ENCODE measurements at places on chromosomes 4 and X.
A peak's percentile ranks its signal among the peaks of the same experiment; 100 is the strongest.

DNA sequence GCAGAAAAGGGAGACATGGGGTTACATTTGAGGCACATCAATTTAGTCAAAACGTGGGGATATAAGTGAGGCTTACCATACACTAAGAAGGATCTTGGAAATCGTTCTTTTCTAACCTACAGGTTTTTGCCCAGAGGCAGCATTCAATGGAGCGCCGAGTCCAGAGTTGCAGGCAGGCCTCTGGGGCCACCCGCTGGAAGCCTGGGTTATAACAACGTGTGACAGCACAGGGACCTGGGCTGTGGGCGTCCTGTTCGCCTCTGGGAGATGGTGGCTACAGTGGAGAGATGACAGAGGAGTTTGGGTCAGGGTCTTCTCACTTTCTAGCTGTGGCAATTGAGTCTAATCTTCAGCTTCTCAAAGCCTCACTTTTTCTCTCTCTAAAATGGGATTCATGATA lies 53.9 kb downstream of the ENPP6 start:
- DNase-seq, result peak; percentile 4

DNA sequence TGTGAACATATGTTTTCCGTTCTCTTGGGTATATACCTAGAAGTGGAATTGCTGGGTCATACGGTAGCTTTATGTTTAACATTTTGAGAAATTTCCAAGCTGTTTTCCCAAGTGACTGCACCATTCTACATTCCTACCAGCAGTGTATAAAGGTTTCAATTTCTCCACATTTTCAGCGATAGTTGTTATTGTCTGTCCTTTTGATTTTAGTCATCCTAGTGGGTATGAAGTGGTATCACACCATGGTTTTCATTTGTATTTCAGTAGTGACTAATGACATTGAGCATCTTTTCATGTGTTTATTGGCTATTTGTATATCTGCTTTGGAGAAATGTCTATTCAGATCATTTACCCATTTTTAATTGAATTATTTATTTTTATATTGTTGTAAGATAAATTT lies 2.4 kb downstream of the PPEF1 start:
- DNase-seq, result no peak

DNA sequence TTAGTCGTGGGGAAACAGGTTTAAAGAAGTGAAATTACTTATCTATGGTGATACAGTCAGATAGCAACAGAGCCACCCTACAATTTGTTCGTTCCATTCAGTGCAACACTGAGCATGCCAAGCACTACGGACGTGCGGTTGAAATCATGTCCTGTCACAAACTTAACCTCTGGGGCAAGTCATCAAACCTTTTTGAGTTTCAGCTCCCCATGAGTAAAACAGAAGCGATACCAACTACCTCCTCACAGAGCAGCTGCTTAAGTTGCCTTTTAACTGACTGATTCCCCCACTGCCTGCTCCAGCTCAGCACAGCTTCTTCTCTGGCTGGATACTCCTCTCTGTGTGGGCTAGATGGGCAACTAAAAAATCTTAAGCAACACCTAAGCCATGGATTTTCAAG lies 36.0 kb downstream of the LHFPL1 start:
- no peak for DNase-seq

- DNase-seq, result no peak
These were observed 211.5 kb downstream of the BCOR start for GRCh38 chrX:39886282-39886681.

DNA sequence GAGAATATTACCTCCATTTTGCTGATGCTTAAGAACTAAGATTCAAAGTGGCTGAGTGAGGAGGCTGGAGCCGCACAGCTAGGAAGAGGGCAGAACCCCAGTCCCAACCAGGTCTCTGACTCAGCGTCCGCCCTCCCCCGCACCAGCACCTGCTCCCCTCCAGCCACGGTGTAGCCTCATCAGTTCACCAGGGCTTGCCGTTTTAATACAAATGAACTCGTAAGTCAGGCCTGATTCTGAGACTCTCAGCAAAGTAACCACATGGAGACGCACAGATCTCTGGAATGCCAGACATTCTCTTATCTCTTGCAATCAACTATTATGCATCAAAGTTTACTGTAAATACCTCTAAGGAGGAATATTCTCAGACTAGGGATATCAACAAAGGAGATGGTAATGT lies 52.4 kb downstream of the ENPP6 start:
- DNase-seq, result no peak

GRCh38 chrX:132171881-132172280 lies 44.1 kb upstream of the FRMD7 start:
- peak; percentile 38 for DNase-seq

- no peak for DNase-seq
These were observed 46.9 kb downstream of the KIF4A start for GRCh38 chrX:70336767-70337166.

DNA sequence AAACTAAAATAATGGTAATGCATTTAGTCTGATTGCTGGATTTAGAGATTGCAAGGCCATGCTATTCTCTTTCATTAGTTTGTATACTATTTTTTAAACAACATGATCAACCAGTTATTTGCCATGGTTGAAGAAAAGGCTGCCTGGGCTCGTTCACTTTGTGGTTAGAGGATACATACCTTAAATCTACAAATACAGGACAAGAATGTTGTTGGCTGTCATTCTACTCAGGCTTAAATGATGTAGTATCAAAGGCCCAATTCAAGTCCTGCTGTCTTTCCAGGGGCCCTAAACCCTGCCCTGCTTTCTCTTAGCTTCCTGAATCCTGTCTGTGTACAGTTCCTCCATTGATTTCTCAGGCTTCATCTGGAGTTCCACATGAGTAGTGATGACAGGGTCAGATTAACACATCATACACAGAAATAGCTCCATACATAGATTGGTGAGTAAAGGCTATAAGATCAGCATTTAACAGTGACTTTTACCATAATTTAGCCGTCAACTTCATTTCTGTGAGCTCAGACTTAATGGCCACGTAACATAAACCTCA lies 114.9 kb upstream of the GPRIN3 start:
- DNase-seq, result no peak

DNA sequence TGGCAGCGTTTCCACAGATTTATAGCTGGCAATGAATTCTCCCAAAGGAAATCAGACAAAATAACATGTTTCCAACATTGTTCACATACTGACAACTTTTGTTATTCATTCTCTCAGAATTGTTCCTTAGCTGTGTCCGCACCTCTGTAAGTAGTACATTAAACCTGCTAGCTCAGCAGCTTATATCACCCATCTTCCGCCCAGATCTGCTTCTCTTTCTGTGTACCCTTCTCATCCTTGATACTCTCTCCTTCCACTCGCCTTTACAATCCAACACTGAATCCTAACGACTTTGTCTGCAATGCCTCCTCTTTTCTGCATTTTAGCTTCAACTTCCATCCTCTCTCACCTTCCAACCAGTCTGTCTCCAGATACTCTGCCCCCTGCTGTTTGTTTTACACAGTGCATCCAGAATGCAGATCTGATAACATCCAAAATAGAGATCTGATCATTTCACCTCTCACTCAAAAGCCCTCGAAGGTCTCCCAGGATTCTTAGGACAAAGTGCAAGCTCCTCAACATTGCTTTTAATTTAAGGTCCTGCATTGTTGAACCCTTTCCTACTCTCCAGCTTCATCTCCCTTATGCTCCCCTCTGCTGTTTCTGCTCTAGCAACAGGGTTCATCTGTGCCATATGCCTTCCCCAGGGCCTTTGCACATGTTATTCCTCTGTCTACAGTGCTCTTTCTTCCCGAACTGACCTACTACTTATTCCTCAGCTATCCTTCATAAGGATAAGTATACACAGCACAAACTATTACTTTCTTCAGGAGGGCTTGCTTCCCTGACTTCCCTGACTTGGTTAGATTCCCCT lies 67.3 kb upstream of the VBP1 start:
- no peak for DNase-seq

DNA sequence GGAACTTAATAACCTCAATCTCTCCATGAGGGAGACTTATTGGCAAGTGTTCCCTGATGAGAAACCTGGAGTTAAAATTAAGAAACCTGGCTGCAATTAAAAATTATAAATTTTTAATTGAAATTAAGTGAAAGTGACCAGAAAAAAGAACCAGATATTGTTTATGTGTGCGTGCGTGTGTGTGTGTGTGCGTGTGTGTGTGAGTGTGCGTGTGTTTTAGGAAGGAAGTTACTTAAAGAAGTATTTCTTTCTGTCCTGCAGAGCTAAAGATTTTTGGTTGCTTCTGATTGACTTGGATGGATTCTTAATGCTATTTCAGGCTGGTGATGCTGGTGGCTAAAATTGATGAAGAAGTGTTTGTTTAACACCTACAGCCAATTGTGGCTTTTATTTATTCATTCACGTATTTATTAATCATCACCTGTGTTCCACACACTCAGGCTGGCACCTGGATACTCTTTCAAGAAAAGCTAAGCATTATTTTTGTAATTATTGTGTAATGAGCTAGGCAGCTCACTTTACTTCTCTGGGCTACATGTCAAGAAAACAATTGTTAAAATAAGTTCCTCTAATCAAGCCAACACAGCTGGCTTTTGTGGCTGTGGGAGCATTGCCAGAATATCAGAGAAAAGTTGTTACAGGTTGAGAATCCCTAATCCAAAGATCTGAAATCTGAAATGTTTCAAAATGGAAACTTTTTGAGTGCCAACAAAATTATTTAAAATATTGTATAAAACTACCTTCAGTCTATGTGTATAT lies 68.5 kb downstream of the CEP44 start:
- DNase-seq, result no peak

DNA sequence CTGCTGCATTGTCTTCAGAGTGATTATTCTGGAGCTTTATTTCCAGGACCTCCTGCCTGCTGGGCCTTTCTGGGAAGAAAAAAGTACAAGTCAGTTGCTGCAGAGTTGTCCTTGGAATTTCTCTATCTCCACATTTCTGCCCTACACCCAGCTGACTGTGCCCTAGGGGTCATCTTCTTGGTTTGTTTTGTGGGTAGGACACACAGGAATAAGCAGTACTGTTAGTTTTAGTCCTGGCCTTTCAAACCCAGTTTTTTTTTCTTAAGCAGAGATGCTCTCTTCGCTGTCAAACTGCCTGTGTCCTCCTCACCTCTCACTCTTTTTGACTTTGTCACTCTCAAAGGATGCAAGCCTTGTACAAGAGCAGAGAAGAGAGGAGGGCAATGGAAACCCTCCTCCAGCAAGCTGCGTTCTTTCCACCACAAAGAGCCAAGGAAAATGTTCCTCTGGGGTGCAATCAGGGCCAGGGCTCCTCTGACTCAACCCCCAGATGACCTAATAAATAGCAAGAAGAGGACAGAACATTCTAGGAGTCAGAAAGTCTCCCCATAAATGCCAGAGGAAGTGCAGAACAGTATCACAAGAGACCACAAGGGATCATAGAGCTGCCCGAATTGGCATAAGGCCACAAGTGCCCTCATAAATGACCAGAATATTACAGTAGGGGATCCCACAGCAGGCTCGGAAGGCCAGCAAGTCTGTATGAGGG lies 186.2 kb downstream of the RCHY1 start:
- DNase-seq, result no peak

DNA sequence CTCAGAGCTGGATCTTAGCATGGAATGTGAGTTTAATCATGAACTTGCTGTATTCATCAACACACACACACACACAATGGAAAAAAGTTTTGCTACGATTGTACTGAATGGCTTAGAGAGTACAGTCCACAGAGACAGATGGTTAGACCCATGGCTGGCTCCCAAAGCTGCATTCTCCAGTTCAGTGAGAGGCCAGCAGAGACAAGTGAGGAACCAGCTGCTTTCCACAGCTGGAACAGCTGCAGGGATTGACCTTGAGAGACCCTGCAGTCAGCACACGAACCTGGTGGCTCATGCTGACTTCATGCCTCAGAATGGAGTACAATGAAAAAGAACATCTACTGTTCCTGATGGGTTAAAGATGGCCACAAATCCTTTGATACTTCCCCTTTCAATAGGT lies 94.5 kb downstream of the DHX15 start:
- DNase-seq, result no peak

Measured in fibroblast of skin of left quadriceps (primary cell).